ENCODE measurements at places on chromosomes 4 and X. TPM values are rescaled to one million over a fixed set of nuclear protein-coding genes. Genes with fewer than 3 reads are reported as not detected.

Gene RNF212
- not detected for total RNA-seq

DNA sequence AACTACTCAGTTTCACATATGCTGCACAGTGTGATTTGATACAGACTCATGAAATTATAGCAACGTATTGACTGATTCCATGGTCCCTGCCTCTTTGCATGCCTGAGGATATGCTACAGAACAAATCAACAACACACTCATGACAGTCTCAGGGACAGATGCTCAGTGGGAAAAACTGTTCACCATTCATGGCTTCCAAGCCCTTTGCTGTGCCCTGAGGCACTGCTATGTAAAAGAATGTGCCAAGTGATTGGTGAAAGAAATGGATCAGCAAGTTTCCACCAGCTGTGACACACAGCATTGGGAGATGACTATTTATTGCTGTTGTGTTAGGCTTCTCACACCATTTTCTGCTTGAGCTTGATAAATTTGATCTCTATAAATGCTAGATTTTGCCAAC is 825.6 kb upstream of the INTU start:
- no peak for DNase-seq
- no peaks in the 10 kb centered on the region for H3K4me1 ChIP-seq
- H3K27ac ChIP-seq = no peak overlapping the region
- no peak overlapping the region for H3K4me3 ChIP-seq
- H3K36me3 ChIP-seq = no peaks in the 10 kb centered on the region

DNA sequence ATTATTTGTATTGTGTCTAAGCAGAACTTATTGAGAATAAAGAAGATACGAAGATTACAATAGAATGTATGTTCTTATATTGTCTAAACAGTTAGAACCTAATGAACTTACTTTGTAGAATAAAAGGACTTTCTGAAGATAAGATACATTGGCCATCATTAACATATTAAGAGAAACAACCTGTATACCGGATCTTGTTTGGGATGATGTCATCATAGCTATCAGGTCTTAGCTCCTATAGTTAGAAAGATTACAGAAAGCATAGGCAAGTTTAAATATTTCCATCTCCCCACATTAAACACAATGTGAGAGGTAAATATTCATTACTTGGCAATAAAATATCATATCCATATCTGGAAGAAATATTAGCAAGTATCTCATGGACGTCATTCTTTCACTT is 282.3 kb downstream of the PACRGL start:
- H3K4me3 ChIP-seq = no peak overlapping the region
- no peak for DNase-seq
- no peaks in the 10 kb centered on the region for H3K27me3 ChIP-seq
- H3K36me3 ChIP-seq = no peaks in the 10 kb centered on the region
- H3K27ac ChIP-seq = no peak overlapping the region

- H3K4me1 ChIP-seq = peaks cover 7% of the 10 kb centered on the region
- no peak for DNase-seq
These were observed 84.1 kb upstream of the NEIL3 start for GRCh38 chr4:177225605-177226004.

Gene SLC9B1
- 1.5 TPM for total RNA-seq

- no peaks in the 10 kb centered on the region for H3K4me1 ChIP-seq
- DNase-seq = no peak
- no peaks in the 10 kb centered on the region for H3K36me3 ChIP-seq
- H3K27ac ChIP-seq = no peak overlapping the region
- H3K4me3 ChIP-seq = no peak overlapping the region
These were observed 381.2 kb downstream of the RAPGEF2 start for GRCh38 chr4:159483782-159484741.

DNA sequence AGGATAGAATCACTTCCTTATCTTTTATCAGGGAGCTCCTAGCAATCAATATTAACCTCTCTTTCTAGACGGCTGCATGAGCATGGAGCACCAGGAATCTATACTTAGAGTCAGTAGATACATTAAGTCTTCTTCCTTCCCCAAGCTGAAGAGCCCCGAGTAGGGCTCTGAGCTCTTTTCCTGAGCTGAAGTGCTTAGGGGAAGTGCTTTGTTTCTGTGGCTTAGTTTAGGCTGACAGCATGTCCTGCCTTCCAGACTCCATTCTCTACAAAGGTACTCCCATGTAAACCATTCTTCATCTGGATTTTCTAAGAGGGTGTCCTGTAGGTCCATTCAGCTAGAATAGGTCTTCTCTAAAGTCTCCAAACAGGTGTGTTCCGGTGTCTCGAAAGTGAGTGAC is 127.5 kb upstream of the AFF2 start:
- no peak for DNase-seq
- H3K4me1 ChIP-seq = no peaks in the 10 kb centered on the region
- H3K4me3 ChIP-seq = no peak overlapping the region
- no peak overlapping the region for H3K27ac ChIP-seq
- no peaks in the 10 kb centered on the region for H3K27me3 ChIP-seq
- H3K36me3 ChIP-seq = no peaks in the 10 kb centered on the region

Gene ARL9
- total RNA-seq = 2.5 TPM

Gene MAGEC2
- not detected for total RNA-seq

Gene GAGE1
- not detected for total RNA-seq

- H3K36me3 ChIP-seq = no peaks in the 10 kb centered on the region
- H3K4me1 ChIP-seq = no peaks in the 10 kb centered on the region
- H3K27me3 ChIP-seq = no peaks in the 10 kb centered on the region
- no peak for DNase-seq
- H3K4me3 ChIP-seq = no peak overlapping the region
These were observed 34.2 kb upstream of the SH3D19 start for GRCh38 chr4:151359576-151359975.

- peaks cover 7% of the 10 kb centered on the region for H3K4me1 ChIP-seq
- no peaks in the 10 kb centered on the region for H3K27me3 ChIP-seq
- H3K36me3 ChIP-seq = no peaks in the 10 kb centered on the region
- DNase-seq = no peak
- no peak overlapping the region for H3K4me3 ChIP-seq
These were observed 427.4 kb upstream of the DIPK2B start for GRCh38 chrX:45628041-45628440.

- H3K27me3 ChIP-seq = no peaks in the 10 kb centered on the region
- no peak for DNase-seq
- H3K4me3 ChIP-seq = no peak overlapping the region
- H3K36me3 ChIP-seq = no peaks in the 10 kb centered on the region
These were observed 501.2 kb upstream of the ATOH1 start for GRCh38 chr4:93327346-93327745.

Gene MAP9
- total RNA-seq = 3.1 TPM

GRCh38 chr4:148200960-148201359 is 241.3 kb downstream of the NR3C2 start:
- no peaks in the 10 kb centered on the region for H3K4me1 ChIP-seq
- H3K4me3 ChIP-seq = no peak overlapping the region
- H3K36me3 ChIP-seq = no peaks in the 10 kb centered on the region
- H3K27me3 ChIP-seq = peaks cover 4% of the 10 kb centered on the region

Gene TBX22
- total RNA-seq = not detected

- peak; percentile 9 for DNase-seq
- no peak overlapping the region for H3K27ac ChIP-seq
- H3K36me3 ChIP-seq = no peaks in the 10 kb centered on the region
- H3K27me3 ChIP-seq = no peaks in the 10 kb centered on the region
These were observed 159.6 kb upstream of the ANK2 start for GRCh38 chr4:112889619-112890527.

DNA sequence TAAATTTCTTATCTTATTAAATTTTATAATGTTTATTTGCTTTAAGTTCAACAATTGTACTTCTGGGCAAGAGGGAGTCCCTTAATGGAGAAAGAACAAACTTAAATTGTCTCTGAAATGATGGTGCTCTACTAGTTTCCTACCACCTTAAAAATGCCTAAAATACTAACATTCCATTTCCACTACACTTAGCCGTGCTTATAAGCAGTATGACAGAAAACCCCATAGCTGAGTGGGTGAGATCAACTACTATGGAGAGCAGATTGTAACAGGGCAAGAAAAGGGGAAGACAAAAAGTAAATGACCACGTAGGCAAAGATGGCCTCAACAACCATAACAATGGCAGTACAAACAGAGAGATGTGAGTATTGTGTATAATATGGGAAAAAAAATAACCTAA is 35.0 kb downstream of the RFC1 start:
- H3K4me1 ChIP-seq = no peaks in the 10 kb centered on the region
- H3K36me3 ChIP-seq = peaks cover 9% of the 10 kb centered on the region
- no peak overlapping the region for H3K4me3 ChIP-seq
- no peaks in the 10 kb centered on the region for H3K27me3 ChIP-seq

DNA sequence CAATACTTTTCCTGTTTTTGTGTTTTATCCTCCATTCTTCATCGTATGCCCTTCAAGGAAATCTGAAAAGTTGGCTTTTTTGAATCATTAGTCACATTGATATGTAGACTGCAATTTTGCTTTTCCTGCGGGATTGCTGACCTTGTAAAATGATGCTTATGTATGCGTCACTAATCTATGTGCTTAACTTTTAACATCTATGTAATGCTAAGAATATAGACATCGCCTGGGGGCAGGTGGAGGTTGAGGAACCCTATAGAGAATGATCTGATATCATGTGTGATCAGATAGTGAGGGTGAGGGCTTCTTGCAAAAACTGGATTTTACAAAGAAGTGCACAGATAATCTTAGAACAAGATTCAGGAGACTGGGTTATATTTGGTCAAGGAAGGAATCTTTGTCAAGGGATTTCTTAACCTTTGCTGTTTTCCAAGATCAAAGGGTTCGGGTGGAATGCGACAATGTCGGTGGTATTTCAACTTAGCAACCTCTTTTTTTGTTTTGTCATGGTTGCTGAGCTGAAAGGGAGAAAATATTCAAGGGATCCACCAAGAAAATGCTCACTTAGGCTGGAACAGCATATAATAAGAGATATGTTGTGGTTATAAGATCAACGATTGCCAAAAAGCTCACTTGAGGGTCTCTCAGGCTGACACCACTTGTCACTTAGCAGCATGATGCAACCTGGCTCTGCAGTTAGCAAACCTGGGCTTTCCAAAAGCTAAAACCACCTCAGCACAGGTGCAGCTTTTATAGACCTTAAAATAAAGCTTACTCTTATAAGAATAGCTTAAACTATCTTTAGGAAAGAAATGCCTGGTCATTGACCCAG is 70.6 kb upstream of the PUDP start:
- H3K36me3 ChIP-seq = no peaks in the 10 kb centered on the region
- no peaks in the 10 kb centered on the region for H3K4me1 ChIP-seq
- no peak for DNase-seq
- H3K27me3 ChIP-seq = no peaks in the 10 kb centered on the region
